Activated CD8-positive, alpha-beta T cell treated with anti-CD3 and anti-CD28 coated beads for 36 hours (primary cell): ENCODE measurements at places on chromosomes 2 and 18. TPM values are rescaled to one million over a fixed set of nuclear protein-coding genes. Genes with fewer than 3 reads are reported as not detected.

Gene RBKS
- 8.9 TPM for total RNA-seq

Gene IGFBP5
- total RNA-seq, result not detected

Gene XDH
- total RNA-seq, result 0.16 TPM

Gene CHRND
- total RNA-seq, result not detected

Gene SLC40A1
- total RNA-seq, result 1.5 TPM

Gene EPB41L3
- total RNA-seq, result 0.31 TPM
